Vagina (tissue), 2 donors: ENCODE measurements at places on chromosomes 2 and 18.

- H3K36me3 ChIP-seq = no peaks in the 10 kb centered on the region
- H3K27ac ChIP-seq = peak overlapping the region; percentile 62
- H3K27me3 ChIP-seq = no peaks in the 10 kb centered on the region
- DNase-seq = no peak
- no peak overlapping the region for H3K4me3 ChIP-seq
Measured at GRCh38 chr2:30359644-30360167, 87.3 kb upstream of the LCLAT1 start.

DNA sequence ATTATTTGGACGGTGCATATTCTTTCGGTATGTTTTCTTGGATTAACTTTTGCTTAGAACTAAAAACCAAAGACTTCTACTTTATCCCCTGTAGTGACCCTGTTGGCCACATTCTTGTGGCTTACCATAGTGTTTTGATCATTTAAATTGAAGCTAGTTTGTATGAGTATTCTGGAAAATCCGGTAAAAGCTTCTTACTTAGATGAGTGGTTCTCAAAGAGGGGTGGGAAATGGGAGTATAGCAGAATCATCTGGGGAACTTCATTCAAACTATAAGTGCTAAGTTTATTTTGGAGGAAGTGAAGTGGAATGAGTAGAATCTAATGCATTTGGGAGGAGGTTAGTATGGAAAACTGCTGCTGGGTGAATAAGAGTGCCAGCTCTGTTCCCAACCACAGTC is 3.8 kb downstream of the PPP1CB start:
- peak overlapping the region; percentile 99 for H3K27ac ChIP-seq
- DNase-seq = no peak
- no peaks in the 10 kb centered on the region for H3K27me3 ChIP-seq
- H3K4me3 ChIP-seq = peak overlapping the region; percentile 91
- peaks cover 9% of the 10 kb centered on the region for H3K36me3 ChIP-seq

- peak overlapping the region; percentile 84 for H3K4me3 ChIP-seq
- peaks cover 68% of the 10 kb centered on the region for H3K4me1 ChIP-seq
- H3K36me3 ChIP-seq = no peaks in the 10 kb centered on the region
- DNase-seq = peak; percentile 93
- H3K27ac ChIP-seq = peak overlapping the region; percentile 67
Measured at GRCh38 chr2:230865766-230866755, 1.3 kb downstream of the ITM2C start.

GRCh38 chr2:226904592-226904991 is 68.7 kb downstream of the RHBDD1 start:
- H3K4me1 ChIP-seq = peaks cover 4% of the 10 kb centered on the region
- no peak for DNase-seq

- no peaks in the 10 kb centered on the region for H3K36me3 ChIP-seq
- H3K27ac ChIP-seq = no peak overlapping the region
- DNase-seq = no peak
- H3K27me3 ChIP-seq = no peaks in the 10 kb centered on the region
- H3K4me1 ChIP-seq = no peaks in the 10 kb centered on the region
- H3K4me3 ChIP-seq = no peak overlapping the region
Measured at GRCh38 chr2:58788402-58788801, 547.3 kb upstream of the FANCL start.

DNA sequence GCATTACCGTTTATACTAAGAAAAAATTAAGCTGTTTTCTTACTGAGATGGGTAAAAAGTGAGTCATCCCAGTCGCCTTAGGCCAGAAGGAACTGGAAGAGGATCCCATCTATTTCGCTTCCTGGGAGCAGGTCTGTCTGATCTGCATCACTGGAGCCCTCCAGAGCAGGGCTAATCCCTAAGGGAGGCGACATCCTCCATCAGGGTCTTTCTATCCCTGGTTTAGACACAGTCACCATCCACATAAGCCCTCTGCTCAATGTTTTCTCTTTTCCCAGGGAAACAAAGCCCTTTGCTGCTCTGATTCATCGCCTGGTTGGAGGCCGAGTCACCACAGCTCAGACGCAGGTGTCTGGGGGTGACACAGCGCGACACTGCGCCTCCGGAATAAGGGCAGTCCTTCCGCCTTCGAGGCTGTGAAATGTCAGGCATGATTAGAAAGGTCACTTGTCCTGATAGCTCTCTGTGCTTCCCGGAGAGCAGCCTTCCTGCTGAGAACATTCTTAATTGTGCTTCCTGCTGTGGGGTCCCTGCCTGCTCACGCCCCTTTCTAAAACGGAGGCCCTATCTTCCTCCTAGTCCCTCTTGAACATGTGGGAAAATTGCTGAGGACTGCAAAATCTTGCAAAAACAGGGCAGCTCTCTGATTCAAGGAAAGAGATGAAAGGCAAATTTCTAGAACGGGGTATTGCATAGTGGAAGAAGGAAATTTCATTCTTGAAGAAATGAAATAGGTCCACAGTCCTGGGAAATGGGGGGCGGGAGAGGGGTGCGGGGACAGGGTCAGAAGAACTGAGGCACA is 56.3 kb downstream of the MARCHF4 start:
- no peak overlapping the region for H3K4me3 ChIP-seq
- no peaks in the 10 kb centered on the region for H3K36me3 ChIP-seq
- no peak for DNase-seq
- no peak overlapping the region for H3K27ac ChIP-seq

DNA sequence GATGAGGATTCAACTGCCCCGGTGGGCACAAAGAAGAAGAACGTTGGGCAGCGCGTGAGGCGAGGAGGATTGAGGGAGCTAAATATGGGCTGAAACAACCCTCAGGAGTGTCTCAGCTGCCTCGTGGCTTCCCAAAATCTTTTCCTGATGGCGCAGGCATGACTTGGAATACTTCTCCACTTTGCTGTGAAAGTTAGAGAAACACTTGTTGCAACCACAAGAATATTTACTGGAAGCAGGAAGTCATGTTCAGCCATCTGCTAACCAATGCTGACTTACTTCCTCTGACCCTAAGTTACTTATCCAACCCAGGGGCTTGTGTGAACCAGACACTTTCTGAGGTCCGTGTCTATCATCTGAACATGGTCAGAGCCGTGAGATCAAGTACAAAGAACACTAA is 148.8 kb downstream of the ARL4C start:
- no peaks in the 10 kb centered on the region for H3K36me3 ChIP-seq
- H3K4me1 ChIP-seq = no peaks in the 10 kb centered on the region
- no peak overlapping the region for H3K27ac ChIP-seq
- DNase-seq = no peak
- H3K27me3 ChIP-seq = no peaks in the 10 kb centered on the region
- H3K4me3 ChIP-seq = no peak overlapping the region

GRCh38 chr2:113220970-113221708 is 47.4 kb downstream of the PSD4 start:
- no peaks in the 10 kb centered on the region for H3K36me3 ChIP-seq
- DNase-seq = no peak
- no peak overlapping the region for H3K4me3 ChIP-seq
- no peaks in the 10 kb centered on the region for H3K27me3 ChIP-seq
- no peak overlapping the region for H3K27ac ChIP-seq

GRCh38 chr2:224202281-224202865 is 163.3 kb upstream of the SERPINE2 start:
- H3K27me3 ChIP-seq = no peaks in the 10 kb centered on the region
- no peak overlapping the region for H3K27ac ChIP-seq
- H3K4me3 ChIP-seq = no peak overlapping the region
- H3K4me1 ChIP-seq = no peaks in the 10 kb centered on the region
- DNase-seq = peak; percentile 64
- no peaks in the 10 kb centered on the region for H3K36me3 ChIP-seq

- H3K27ac ChIP-seq = peak overlapping the region; percentile 14
- no peak for DNase-seq
- no peaks in the 10 kb centered on the region for H3K27me3 ChIP-seq
Measured at GRCh38 chr2:38178119-38178518, 102.2 kb upstream of the CYP1B1 start.

- no peak overlapping the region for H3K4me3 ChIP-seq
- no peak overlapping the region for H3K27ac ChIP-seq
- no peaks in the 10 kb centered on the region for H3K4me1 ChIP-seq
- H3K27me3 ChIP-seq = no peaks in the 10 kb centered on the region
- H3K36me3 ChIP-seq = no peaks in the 10 kb centered on the region
Measured at GRCh38 chr18:35183886-35184285, 56.9 kb upstream of the ZNF397 start.

DNA sequence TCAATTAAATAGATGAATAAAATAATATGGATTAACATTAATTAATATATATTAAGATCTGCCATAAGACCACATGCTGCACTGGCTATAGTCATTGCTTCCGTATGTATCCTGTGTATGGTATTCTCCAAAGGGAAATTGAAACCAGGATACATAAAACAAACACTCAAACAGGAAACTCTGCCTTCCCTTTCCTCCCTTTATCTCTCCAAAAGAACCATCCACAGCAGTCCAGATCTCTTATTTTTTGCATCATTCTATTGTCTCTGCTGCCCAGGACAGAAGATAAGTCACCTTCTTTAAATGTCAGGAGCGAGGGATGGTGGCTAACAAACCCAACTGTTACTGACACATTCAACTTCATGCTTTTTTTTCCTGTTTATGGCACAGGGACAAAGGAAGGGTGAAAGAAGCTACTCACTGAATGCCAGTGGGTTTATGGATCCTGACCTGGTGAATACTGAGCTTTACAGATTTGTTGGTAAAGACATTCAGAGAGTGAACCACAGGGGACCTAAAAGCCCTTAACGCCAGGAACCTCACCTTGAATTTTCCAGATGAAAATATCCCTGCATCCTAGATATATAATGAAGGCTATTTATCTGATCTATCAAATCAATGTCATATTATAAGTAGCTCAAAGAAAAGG is 67.5 kb downstream of the CSRNP3 start:
- peaks cover 7% of the 10 kb centered on the region for H3K4me1 ChIP-seq
- DNase-seq = no peak
- no peaks in the 10 kb centered on the region for H3K36me3 ChIP-seq
- no peak overlapping the region for H3K4me3 ChIP-seq

DNA sequence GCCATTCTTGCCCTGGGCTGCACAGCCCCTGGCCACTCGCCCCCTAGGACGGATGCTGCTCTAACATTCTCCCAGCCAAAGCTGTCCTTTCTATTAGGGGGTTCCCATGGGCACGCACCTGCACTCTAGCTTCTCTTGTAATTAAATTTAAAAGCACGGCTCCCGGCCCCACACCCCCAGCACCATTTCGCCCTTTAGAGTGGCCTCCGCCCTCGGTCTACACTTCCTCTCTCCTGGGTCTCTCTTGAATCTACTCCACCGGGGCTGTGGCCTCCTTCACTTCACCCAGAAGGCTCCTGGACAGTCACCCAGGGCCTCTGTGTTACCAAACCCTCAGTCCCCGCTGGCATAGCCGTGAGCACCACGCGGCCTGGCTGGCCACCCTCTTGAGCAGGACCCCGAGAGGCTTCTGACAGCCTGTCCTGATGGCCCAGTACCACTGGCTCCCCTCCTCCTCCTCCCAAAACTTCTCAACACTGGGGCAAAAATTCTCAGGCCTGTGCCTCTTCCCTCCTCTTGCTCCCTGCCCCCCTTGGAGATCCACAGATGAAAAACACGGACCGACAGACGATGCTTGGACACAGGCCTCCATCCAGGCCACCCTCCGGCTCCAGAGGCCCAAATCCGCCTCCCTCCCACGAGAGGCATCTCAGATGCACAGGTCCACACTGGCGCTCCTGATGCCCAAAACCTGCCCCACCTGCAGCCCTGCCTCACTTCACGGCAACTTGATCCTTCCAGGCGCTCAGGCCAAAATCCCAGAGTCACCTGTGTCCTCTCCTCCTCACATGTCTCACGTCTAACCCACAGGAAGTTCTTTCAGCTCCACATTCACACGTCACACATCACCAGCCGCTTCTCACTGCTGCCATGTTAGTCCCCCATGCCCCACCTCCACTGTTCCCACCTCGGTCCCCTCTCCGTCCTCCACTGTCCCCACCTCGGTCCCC is 6.9 kb upstream of the RAB17 start:
- H3K27me3 ChIP-seq = no peaks in the 10 kb centered on the region
- no peaks in the 10 kb centered on the region for H3K36me3 ChIP-seq
- no peak overlapping the region for H3K4me3 ChIP-seq

GRCh38 chr2:106165029-106165428 is 29.1 kb downstream of the UXS1 start:
- H3K27me3 ChIP-seq = no peaks in the 10 kb centered on the region
- H3K4me1 ChIP-seq = no peaks in the 10 kb centered on the region
- DNase-seq = no peak
- no peak overlapping the region for H3K4me3 ChIP-seq

DNA sequence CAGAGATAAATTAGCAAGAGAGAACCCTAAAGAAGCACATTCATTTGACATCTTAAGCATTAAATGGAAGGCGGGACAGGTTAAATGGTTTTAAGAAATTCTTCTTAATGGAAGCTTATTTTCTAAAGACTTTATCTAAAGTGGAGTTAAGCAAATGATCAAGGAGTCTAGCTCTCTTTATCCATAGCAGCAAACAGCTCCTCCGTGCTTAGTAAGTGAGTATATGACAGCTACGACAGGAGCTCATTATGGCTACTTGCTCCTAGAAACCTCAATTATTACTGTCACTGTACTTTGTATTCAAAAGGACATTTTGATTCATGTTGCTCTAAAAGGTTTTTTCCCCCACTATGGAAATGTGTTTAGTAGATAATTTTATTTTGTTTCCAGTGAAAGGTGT is 444.9 kb downstream of the TMX3 start:
- H3K27me3 ChIP-seq = no peaks in the 10 kb centered on the region
- no peaks in the 10 kb centered on the region for H3K36me3 ChIP-seq
- no peak for DNase-seq
- no peak overlapping the region for H3K27ac ChIP-seq
- H3K4me1 ChIP-seq = no peaks in the 10 kb centered on the region
- no peak overlapping the region for H3K4me3 ChIP-seq

DNA sequence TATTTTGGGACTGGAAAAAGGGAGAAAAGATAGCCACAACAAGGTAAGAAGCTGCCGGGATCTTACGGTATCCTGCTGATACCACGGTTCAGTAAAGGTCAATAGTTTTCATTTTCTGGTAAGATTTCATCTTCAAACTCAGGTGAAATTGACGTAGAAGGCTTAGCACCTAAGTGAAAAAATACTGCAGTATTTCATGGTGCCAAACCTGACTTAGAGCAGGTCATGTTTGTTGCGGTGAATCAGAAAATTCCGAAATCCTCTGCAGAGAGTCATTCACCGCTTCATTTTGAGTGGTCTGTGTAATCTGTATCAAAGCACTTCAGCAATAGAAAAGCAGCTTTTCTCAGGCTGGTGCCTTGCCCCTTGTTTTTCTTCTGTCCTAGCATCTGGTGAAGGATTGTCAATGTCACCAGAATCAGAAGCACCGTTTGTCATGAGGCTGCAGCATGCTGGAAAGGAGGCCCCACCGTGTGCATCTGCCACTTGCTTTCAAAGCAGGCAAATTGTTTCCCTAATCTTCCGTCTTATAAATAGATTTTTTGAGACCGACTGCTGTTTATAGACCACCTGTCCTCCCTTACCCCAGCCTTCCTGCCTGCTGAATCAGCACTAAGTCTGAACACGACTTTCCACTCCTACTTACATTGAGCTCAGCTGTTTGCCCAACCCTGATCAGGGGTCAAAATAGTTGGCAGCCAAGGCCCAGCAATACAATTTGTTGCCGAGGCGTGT is 156.3 kb downstream of the EML6 start:
- no peak for DNase-seq
- no peaks in the 10 kb centered on the region for H3K36me3 ChIP-seq
- H3K27me3 ChIP-seq = no peaks in the 10 kb centered on the region

- H3K27ac ChIP-seq = no peak overlapping the region
- no peak for DNase-seq
- H3K27me3 ChIP-seq = no peaks in the 10 kb centered on the region
- H3K36me3 ChIP-seq = no peaks in the 10 kb centered on the region
Measured at GRCh38 chr2:23788100-23788499, 138.8 kb downstream of the ATAD2B start.
